Activated T-cell treated with anti-CD3 and anti-CD28 coated beads for 48 hours (primary cell): ENCODE measurements at places on chromosomes 11 and 22.

DNA sequence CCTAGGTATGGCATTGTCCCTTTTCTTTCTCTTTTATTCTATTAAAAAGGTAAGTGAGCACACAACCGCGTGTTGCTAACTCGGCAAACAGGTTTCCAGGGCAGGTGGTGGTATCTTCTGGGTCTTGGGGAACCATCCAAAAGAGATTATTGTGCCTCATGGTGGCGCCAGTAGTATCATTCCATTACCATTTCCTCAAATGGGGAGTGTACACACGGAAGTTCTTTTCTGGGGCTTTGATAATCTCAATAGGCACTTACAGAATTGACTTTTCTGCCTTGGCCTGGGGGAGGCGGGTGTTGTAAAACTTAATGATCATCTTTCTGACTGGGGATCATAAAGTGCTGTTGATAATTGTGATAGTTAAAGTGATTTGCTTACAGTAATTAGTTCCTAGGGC lies 234.1 kb downstream of the KIRREL3 start:
- DNase-seq = no peak

DNA sequence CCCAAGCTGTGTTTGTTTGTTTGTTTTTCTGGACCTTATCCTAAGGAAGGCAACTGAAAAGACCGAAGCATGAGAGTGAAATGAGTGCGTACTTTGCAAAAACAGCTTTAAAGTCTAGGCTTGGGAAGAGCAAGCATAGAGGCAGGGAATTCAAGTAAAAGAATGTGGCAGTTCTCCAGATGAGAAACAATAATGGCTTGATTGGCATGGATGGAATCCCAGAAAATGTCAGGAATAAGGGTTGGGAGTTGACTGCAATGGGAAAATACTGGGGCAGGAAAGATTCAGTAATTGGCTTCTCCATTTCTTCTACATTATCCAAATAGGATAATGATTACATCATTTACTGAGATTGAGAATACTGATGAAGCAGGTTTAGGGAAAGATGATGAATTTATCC lies 17.5 kb downstream of the SAAL1 start:
- no peak for DNase-seq

- DNase-seq = no peak
Observed at GRCh38 chr11:2924821-2925675, 4.2 kb downstream of the PHLDA2 start.

GRCh38 chr22:28034760-28035401 lies 115.8 kb upstream of the PITPNB start:
- no peak for DNase-seq

DNA sequence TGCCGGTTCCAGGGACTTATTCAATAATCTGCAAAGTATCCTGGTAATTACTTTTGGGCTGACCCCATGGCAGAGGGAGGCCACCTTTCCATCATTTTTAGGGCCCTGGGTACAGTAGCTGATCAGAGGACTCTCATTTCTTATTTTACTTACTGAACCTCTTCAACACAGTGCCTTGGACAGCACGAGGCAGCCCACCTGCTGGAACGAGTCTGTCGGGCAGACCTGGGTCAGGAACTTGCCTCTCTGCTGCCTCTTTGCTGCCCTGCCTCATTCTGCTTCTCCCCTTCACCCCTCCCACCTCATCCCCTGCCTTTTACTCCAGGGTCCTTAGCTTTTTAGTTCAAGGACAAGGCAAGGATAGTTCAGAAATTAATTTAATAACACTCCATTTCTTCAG lies 204.5 kb downstream of the CSNK2A3 start:
- no peak for DNase-seq

DNA sequence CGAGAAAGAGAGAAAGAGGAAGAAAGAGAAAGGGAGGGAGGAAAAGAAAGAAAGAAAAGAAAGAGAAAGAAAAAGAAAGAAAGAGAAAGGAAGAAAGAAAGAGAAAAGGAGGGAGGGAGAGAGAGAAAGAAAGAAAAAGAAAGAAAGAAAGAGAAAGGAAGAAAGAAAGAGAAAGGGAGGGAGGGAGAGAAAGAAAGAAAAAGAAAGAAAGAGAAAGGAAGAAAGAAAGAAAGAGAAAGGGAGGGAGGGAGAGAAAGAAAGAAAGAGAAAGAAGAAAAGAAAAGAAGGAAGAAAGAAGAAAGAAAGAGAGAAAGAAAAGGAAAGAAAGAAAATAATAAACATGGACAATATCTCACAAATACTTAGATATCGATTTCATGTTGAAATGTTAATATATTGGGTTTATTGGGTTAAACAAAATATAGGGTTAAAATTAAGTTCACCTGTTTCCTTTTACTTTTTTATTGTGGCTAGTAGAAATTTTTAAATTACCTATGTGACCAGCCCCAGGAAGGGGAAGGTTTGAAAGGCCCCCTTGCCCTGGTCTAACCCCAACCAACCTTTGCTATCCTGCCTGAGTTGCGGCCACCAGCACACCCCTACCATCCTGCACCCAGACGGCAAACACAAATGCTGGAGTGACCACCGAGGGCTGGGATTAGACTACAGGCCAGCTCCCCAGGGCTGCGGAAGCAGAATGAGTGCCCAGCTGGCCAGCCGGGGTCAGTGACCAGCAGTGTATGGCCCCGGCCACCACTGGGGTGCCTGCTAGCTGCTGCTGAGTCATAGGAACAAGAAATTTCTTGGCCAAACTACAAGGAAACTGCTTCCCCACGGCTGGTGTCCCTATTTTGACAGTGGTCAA lies 81.0 kb upstream of the FGF3 start:
- DNase-seq = no peak

DNA sequence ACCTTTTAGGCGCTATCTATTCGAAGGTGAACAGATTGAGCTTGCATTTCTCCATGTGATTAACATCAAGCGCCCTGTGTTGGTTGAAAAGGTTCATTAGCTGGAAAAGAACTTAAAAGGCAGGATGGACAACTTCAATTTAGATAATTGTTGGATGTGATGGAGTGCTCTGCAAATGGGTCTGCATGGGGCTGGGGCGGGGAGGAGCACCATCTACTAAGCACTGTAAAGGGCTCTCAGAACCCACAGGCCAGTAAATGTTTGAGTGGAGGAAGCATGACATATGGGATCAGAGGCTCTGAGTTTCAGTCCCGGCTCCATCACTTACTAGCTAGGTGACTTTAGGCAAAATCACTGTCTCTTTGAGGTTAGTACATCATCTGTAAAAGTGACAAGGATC lies 28.2 kb downstream of the ARL14EP start:
- DNase-seq = no peak

GRCh38 chr22:24772493-24773220 lies 1.9 kb downstream of the PIWIL3 start:
- DNase-seq = no peak

DNA sequence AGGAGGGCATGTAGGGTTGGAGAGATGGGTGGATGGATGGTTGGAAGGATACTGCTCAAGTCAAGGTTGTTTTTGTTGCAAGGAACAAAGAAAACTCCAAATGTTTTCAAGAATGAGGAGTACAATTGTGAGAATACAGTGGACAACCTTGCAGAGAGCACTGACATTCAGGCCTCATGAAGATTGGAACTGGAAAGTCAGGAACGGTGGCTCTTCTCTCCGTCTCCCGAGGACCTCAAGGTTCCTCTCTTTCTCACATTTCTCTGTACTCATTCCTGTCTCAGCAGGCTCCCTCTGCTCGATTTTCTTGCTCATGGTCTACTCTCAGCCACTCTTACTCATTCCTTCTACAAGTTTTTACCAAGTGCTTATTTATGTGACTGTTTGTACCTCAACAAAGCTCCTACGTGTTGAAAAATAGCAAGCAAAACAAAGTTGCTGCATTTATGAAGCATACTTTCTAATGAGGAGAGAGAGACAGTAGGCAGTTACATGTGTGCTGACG lies 97.6 kb downstream of the SWAP70 start:
- no peak for DNase-seq

DNA sequence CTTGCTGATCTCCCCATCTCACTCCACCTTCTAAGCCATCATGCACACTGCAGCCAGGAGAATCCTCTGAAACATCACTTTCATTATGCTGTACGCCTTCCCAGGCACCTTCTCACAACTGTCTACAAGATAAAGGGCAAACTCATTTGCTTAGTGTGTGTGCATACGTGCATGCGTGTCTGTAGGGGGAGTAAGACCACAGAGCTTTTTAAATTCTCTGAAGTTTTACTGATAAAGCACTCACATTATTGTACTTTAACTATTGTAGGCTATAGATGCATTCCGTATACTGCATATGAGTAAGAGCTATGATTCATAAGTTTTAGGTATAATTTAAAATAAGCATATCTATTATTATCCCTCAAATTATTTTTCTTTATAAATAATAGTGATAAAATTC lies 15.3 kb upstream of the ANKK1 start:
- no peak for DNase-seq

GRCh38 chr11:59556917-59557348 lies 45.6 kb downstream of the OR4D9 start:
- no peak for DNase-seq

DNA sequence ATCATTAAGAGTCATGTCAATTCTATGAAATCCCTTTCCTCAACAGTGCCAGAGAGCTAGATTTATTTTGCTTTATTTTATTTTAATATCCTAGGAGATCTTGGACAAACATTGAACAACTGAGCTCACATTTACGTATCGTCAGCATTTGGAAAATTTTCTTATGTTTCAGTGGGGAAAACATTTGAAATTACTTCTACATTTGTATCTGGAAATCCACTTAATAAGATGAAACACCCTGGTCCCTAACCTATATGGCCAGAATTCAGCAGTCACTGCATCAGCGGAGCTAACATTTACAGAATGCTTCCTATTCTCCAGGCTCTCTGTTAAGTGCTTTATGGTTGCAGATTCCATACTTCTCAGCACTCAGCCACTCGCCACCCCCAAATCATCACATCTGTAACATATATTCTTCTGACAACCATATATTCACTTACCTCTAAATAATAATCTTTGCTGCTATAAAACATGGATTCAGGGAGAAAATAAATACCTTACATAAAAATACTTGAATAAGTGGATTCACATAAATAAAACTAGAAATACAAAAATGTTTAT lies 773.9 kb downstream of the JRKL start:
- DNase-seq = no peak

- peak; percentile 51 for DNase-seq
Observed at GRCh38 chr22:47213571-47214230, 451.3 kb downstream of the TBC1D22A start.

DNA sequence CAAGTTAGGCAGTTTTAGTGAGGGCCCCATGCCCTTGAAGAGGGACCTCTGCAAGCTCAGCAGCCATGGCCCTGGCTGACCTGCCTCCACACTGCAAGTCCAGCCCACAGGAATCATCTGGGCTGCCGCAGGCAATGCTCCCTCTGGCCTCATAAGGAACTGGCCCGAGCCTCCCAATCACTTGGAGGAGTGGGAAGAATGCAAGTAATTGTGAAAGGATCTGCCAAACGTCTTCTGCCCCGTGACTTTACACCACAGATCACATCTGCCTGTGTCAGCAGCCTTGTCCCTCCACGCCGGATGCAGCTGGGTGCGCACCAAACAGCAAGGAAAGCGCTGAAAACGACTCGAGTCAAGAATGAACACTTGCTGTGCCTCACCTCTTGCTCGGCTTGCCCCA lies 23.8 kb downstream of the OPCML start:
- DNase-seq = no peak

DNA sequence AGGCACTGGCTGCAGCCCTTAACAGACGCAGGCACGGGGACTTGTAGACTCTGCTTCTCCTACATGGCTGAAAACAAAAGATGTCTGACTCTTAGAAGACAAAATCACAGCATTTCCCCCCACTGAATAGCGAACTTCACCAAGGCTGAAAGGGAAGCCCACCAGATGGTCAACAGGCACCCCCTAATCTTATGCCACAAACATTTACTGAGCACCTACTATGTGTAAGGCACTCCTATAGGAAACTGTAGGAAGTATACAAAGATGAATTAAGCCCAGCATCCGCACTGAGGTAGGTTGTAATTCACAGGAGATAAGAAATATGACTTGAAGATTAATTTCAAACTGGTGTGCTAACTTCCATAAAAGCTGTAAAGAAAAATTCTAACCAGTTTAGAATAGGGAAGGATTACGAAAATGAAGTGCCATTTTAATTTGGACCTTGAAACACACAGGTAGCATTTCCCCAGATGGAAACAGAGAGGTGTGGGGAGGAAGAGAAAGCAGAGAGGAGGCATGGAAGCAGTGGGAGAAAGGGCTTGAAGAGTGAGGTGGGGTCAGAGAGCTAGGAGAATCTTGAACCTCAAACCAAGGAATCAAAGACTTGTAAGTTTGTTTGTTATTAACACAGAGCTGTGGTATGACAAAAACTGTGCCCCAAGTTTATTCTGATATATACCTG lies 38.1 kb downstream of the NUMA1 start:
- no peak for DNase-seq

DNA sequence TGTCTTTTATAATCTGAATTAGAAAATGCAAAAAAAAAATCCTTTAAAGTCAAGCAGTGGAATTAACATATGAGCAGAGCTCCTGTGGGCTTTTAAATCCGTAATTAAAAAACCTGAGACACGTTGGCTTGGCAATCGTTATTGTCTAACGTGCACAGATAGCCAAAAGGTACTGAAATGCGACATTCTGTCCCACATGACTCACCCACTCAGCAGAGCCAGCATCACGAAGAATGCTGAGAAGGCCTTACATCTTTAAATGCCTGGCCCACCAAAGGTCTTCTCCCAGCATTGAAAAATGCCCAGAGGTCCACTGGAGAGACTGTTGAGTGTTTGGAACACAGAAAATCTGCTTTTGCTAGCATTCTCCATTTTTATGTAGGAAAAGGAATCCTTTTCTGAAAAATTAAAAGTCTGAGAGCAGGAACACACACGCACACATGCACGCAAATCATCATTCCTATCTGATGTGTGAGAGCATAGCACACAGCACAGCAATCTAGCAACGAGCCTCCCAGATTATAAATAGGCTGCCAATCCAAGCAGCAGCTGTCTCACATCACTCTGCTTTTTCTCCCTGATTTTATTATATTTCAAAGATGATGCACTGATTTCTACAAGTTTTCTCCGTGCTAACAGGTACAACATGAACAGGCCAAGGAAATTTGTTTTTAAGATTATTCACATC lies 94.5 kb downstream of the PHF21A start:
- DNase-seq = no peak

DNA sequence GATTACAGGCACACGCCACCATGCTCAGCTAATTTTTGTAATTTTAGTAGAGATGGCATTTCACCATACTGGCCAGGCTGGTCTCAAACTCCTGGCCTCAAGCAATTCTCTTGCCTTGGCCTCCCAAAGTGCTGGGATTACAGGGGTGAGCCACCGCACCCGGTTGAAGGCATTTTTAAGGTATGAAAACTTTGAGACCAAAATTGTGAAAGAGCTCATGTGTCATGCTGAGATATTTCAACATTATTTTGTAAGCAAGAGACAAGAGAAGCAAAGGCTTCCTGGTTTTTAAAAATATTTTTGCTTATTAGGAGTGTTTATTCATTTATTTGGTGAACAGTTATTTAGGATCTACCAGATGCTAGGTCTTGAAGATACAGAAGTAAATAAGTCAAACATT lies 6.8 kb downstream of the NHERF4 start:
- DNase-seq = no peak

DNA sequence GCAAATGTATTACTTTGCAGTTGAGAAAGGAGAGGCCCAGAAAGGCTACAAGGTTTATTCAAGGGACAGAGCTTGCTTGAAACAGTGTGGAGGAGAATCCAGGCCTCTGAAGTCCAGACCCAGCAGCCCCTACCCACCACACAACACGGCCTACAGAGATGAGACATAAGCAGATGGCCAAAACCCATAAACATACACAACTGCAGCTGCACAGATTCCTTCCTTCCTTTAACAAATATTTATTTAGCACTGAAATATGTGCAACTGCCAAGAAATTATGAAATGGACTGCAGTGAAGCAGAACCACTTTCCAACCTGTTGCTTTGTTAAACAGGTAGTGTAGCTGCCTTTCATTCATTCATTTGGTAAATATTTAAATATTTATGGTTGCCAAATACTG lies 122.3 kb downstream of the SPATA19 start:
- no peak for DNase-seq

- DNase-seq = no peak
Observed at GRCh38 chr22:24601217-24602104, 1.5 kb upstream of the GGT1 start.
